ENCODE measurements at places on chromosomes 6 and 20. TPM values are rescaled to one million over a fixed set of nuclear protein-coding genes. Genes with fewer than 3 reads are reported as not detected.

GRCh38 chr6:121434037-121434770, 1.2 kb upstream of the GJA1 start:
- DNase-seq: no peak
- H3K4me3 ChIP-seq: no peak overlapping the region
- peak overlapping the region; percentile 99 for H3K27ac ChIP-seq
- peaks cover 5% of the 10 kb centered on the region for H3K4me1 ChIP-seq
- no peaks in the 10 kb centered on the region for H3K27me3 ChIP-seq
- no peaks in the 10 kb centered on the region for H3K36me3 ChIP-seq

The XKR7 gene
- total RNA-seq: not detected

GRCh38 chr6:13559251-13559650, 15.2 kb upstream of the SIRT5 start:
- no peaks in the 10 kb centered on the region for H3K36me3 ChIP-seq
- no peaks in the 10 kb centered on the region for H3K4me1 ChIP-seq

The ZC3H12D gene
- 1.9 TPM for total RNA-seq

GRCh38 chr6:118986312-118986711, 51.4 kb upstream of the MCM9 start:
- no peak for DNase-seq
- H3K27me3 ChIP-seq: no peaks in the 10 kb centered on the region
- H3K36me3 ChIP-seq: no peaks in the 10 kb centered on the region
- H3K4me1 ChIP-seq: no peaks in the 10 kb centered on the region
- H3K4me3 ChIP-seq: no peak overlapping the region

DNA sequence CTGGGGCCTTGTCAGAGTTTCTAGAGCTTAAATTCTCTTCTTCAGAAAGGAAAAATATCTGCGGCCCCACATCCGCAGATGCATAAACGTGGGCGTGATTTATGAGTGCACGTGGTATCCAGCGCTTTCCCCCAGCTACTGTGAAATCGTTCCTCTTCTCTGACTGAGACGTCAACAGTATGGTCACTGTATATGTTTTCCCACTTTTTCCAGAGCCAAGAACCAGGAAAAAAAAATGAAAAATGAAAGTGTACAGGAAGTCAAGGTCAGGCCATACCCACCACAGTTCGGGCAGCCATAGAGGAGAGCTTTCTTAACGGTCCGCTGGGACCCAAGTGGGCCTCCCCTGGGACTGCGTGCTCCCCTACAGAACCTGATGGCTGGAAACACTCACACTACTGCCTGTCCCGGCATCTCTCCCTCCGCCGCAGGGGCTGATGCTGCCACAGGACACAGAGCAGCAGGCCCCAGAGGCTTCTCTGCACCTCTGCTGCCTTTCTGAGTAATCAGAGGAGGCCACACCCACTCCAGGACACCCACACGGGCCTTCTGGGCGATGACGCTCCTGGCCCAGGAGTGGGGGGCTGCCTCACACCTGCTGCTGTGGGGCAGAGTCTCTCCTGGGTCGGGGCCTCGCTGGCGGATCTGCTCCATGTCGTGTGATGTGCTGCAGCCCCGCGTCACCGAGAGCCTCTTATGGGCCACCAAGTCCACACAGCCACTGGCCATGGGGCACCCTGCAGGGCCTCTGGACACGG, 16.4 kb upstream of the STX16 start:
- no peaks in the 10 kb centered on the region for H3K4me1 ChIP-seq
- DNase-seq: no peak
- no peaks in the 10 kb centered on the region for H3K27me3 ChIP-seq

- H3K36me3 ChIP-seq: no peaks in the 10 kb centered on the region
- H3K27me3 ChIP-seq: no peaks in the 10 kb centered on the region
- H3K4me3 ChIP-seq: no peak overlapping the region
- no peaks in the 10 kb centered on the region for H3K4me1 ChIP-seq
Measured at GRCh38 chr6:138882369-138883017, 86.6 kb downstream of the ECT2L start.

DNA sequence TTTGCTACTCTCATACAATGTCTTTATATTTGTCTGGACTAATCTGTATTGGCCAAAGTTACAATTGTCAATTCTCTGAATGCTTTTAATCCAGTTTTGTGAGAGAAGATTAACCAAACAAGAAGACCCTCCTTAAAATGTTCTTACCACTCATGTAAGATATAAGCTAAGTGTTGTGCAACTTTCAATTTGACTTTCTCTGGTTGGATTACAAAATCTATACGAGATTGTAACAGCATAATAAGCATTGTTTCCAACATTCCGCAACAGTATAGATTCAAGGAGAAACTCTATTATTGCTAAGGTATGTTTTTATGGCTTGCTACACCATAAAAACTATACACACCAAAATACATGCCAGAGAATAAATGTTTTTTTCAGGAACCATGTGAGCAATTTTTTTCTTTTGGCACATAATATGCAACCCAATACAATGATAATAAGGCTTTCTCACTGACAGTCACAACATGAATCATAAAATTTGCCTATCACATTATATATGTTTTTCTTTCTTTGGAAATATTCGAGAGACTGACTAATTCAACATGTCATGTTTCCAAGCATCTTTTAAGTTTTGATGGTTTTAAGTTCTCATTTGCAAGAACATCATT, 12.2 kb upstream of the TRPC4AP start:
- no peak overlapping the region for H3K4me3 ChIP-seq
- H3K36me3 ChIP-seq: no peaks in the 10 kb centered on the region
- no peaks in the 10 kb centered on the region for H3K4me1 ChIP-seq
- no peak overlapping the region for H3K27ac ChIP-seq
- no peak for DNase-seq
- H3K27me3 ChIP-seq: no peaks in the 10 kb centered on the region

GRCh38 chr6:3227363-3228045, at the start of gene TUBB2B:
TUBB2B (minus strand) TSS chr6:3227653; CDS start chr6:3227543, 110 bp downstream.
- peaks cover 26% of the 10 kb centered on the region for H3K4me1 ChIP-seq
- DNase-seq: no peak
- H3K36me3 ChIP-seq: no peaks in the 10 kb centered on the region
- H3K4me3 ChIP-seq: peak within 1 kb of the TSS; percentile 67
- H3K27ac ChIP-seq: no peak within 1 kb of the TSS

- H3K36me3 ChIP-seq: no peaks in the 10 kb centered on the region
- no peaks in the 10 kb centered on the region for H3K27me3 ChIP-seq
- no peak overlapping the region for H3K27ac ChIP-seq
Measured at GRCh38 chr20:45444050-45444449, 25.5 kb upstream of the WFDC2 start.

The PRSS16 gene
- not detected for total RNA-seq

All from thoracic aorta (tissue), 2 donors.